Cardiac fibroblast (primary cell): ENCODE measurements at places on chromosomes 2 and 18.

GRCh38 chr18:377088-377487, 109.2 kb upstream of the THOC1 start:
- no peak for DNase-seq

GRCh38 chr2:171225302-171225980, 64.7 kb upstream of the TLK1 start:
- DNase-seq = peak; percentile 92

- no peak for DNase-seq
These were observed 8.9 kb upstream of the GIGYF2 start for GRCh38 chr2:232688201-232688600.

DNA sequence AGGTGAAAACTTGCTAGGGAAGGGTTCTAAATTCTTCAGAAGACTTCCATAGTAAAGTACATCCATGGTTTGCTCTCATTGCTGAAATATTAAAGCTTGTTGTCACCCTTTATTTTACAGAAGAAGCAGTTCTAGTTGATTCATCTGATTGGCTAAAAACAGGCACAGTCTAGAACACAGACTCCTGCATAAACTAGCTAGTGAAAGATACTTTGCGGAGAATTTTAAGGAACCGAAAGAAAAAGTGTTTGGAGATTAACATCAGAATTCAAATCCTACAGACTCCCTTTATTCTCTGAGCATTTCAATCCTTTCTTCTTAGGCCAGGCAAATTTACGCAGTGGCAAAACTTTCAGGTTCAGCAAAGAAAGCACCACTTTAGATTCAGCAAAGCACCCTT, 1076.5 kb upstream of the ZEB2 start:
- no peak for DNase-seq

DNA sequence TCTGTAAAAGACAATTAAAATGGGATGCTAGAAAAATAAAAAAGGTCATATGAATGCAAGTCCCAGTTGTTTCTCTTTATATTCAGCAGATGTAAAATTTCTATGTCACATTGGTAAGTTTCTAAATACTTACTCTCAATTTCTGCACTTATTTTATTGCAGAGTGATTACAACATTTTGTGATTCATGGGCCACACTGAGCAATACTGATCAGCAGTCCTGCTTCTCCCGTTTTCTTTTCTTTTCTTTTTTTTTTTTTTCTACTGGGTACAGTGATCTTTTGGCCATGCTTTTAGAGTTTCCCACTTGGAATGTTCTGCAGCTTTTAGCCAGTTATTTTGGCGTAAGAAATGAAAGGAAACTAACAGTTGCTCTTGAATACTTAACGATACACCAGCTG, 38.8 kb downstream of the LIMS1 start:
- peak; percentile 86 for DNase-seq

DNA sequence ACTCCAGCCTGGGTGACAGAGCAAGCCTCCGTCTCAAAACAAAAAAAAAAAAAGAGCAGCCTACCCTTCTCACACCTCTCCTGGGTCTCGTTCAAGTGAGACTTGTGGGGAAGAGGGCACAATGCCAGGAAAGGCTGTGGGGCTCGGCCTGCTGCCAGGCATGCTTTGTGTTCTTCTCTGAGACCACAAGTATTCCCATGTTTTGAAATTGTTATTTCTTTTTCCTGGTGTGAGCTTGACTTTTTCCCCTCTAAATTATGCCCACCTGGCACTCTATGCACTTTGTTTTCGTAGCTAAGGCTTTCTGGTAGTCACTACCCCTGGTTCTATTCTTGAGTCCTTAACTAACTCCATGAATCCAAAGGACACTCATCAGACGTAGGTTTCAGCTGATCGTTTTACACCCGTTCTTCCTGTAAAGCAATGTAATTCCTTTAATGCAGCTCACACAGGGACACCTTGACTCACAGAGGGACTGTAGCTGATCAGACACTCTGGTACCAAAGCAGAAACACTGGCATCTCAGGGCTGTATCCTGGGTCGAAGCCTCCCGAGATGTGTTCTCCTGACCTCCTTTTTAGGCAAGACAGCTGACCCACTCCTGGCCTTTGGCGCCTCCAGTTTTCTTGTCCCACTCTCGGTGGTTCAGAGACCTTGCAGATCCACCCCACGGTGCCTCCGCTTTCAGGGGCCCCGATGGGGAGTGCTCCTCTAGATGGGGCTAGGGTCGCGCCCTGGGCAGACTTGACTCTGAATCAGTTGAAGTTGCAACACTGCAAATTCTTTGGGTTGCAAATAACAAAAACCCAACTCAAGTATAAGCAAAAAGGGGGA, 193.3 kb upstream of the AGAP1 start:
- DNase-seq = peak; percentile 81

GRCh38 chr2:139020287-139020686, 240.1 kb upstream of the NXPH2 start:
- DNase-seq = no peak

DNA sequence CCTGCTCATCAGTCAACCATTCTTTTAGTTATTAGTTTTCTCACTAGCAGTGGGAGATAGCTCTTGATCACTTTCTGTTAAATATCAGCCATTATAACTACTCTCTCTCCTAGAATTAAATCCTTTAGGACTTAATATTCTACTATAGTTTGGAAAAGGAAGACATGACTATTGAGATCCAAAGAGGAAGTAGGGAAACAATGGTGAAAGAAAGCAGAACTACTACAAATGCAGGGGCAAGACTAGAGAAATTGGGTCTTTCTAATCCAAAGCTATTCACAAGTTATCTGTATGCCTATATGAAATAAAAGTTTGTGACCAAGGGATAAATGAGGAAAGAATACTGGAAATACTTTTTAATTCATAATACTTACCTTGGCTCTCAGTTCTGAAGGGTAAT, 65.1 kb downstream of the SRBD1 start:
- no peak for DNase-seq

GRCh38 chr2:111671426-111672150, 212.4 kb downstream of the ANAPC1 start:
- peak; percentile 30 for DNase-seq

- DNase-seq = no peak
These were observed 262.6 kb upstream of the DDX18 start for GRCh38 chr2:117551858-117552257.

DNA sequence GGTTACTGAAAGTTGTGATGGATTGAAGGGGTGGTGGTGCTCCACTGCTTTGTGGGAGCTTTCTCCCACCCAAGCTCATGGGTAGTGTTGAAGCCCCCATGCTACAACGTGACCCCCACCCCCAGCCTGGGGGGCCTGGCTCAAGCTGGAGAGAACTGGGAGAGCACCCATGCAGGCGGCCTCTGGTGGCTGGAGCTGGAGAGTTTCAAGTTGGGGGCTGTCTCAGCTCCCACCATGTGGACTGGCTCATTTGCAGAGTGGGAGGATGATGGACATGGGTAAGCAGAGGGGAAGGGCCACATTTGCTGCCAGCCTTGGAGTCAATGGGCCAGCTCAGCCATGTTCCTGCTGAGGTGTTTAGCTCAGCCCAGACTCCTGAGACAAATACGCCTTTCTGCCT, 62.8 kb downstream of the INPP4A start:
- DNase-seq = no peak

GRCh38 chr2:3257166-3257565, 120.5 kb downstream of the EIPR1 start:
- DNase-seq = no peak

DNA sequence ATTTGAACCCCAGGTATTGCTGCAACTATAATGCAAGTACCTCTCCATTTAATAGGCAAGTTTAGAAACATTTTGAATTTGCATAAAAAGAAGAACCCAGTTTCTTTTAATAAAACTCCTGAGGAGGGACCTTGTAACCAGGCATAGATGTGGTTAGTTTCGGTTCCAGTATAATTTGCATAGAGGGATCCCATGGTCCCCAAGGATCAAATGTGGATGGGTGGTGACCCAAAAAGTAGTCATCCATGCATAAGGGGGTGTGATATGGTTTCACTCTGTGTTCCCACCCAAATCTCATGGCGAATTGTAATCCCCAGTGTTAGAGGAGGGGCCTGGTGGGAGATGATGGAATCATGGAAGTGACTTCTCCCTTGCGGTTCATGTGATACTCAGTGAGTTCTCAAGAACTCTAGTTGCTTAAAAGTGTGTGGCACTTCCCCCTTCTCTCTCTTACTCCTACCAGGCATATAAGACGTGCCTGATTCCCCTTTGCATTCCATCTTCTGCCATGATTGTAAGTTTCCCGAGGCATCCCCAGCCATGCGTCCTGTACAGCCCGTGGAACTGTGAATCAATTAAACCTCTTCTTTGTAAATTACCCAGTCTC, 40.2 kb upstream of the SKA1 start:
- no peak for DNase-seq

- no peak for DNase-seq
These were observed 7.2 kb downstream of the RND3 start for GRCh38 chr2:150480241-150480640.

DNA sequence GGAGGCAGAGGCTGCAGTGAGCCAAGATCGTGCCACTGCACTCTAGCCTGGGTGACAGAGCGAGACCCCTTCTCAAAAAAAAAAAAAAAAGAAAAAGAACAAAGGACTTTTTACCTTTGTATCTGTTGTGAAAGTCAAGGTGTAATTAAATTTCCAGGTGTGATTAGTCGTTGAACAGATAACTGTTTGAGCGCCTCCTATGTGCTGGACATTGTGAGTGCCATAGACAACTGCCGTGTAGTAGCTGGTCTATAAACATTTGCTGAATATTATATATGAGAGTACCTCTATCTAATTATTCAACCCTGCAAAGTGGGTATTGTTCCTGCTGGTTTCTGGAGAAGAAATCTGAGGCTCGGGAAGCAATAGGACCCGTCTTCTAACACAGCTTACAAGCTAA, 71.8 kb downstream of the ASAP2 start:
- DNase-seq = no peak

GRCh38 chr18:11909591-11910026, 1.5 kb upstream of the MPPE1 start:
- DNase-seq = peak; percentile 45

DNA sequence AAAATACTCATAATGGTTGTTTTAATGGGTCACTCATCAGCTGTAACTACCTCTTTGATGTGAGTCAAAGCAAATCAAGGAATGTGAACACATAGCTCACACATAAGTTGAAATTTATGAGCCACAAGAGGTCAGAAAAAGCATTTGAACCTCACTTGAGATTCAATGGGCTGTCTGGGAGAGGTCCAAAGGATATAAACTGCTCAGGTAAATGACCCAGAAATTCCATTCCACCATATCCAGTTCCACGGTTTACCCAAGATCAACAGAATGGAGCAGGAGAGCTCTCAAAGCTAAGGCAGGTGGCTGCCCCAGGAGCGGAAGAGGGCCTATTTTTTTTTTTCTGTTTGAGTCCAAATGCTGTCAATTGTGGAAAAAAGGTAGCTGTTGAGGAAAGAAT, 464.1 kb downstream of the TNS1 start:
- no peak for DNase-seq

- no peak for DNase-seq
These were observed 73.9 kb upstream of the LMAN1 start for GRCh38 chr18:59432803-59433597.

GRCh38 chr2:181120625-181121024, 140.2 kb downstream of the UBE2E3 start:
- no peak for DNase-seq

GRCh38 chr18:76347341-76347740, 147.7 kb downstream of the ZNF516 start:
- DNase-seq = no peak

DNA sequence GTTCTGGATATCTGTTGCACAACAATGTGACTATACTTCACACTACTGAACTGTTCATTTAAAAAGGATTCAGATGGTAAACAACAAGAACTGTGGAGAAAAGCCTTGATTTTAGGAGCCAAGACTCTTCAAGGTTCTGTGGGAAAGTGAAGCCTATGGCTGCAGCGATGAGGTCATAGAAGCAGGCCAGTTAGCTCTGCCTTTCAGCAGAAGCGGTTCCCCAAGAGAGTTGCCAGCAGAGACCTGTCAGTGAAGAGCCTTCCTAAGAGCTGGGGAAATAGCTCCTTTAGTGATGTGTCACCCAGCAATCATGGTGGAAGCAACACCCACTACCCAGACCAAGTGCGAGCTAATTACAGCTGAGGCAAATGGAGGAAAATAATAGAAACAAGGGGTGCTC, 346.5 kb upstream of the ETAA1 start:
- DNase-seq = peak; percentile 6

DNA sequence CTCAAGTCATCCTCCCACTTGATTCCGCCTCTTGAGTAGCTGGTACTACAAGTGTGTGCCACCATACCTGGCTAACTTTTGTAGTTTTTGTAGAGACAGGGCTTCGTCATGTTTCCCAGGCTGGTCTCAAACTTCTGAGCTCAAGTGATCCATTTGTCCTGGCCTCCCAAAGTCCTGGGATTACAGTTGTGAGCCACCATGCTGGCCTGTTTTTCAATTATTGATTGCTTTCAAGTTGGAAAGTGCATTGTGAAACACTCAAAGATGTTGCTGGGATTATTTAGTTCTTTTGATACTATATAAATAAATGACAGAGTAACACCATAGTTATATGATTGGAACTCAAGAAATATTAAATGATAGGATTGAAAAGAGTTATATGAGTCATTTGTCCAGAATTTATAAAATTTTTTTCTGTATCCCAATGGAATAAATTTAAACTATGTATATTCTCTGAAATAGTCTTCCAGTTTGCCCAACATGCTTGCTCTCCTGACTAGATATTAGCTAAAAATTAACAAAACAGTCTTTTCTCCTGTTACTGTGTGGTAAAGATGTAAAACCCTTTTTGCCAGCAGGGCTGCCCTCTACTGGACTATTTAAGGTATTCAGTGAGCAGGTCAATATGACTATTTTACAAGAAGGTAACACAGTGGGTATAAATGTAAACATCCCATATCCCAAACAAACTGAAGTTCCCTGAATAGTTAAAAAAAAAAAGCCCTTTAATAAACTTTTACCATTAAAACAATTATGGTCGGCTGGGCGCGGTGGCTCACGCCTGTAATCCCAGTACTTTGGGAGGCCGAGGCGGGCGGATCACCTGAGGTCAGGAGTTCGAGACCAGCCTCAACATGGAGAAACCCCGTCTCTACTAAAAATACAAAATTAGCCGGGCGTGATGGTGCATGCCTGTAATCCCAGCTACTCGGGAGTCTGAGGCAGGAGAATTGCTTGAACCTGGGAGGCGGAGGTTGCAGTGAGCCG, 42.7 kb downstream of the ACSL3 start:
- peak; percentile 79 for DNase-seq

DNA sequence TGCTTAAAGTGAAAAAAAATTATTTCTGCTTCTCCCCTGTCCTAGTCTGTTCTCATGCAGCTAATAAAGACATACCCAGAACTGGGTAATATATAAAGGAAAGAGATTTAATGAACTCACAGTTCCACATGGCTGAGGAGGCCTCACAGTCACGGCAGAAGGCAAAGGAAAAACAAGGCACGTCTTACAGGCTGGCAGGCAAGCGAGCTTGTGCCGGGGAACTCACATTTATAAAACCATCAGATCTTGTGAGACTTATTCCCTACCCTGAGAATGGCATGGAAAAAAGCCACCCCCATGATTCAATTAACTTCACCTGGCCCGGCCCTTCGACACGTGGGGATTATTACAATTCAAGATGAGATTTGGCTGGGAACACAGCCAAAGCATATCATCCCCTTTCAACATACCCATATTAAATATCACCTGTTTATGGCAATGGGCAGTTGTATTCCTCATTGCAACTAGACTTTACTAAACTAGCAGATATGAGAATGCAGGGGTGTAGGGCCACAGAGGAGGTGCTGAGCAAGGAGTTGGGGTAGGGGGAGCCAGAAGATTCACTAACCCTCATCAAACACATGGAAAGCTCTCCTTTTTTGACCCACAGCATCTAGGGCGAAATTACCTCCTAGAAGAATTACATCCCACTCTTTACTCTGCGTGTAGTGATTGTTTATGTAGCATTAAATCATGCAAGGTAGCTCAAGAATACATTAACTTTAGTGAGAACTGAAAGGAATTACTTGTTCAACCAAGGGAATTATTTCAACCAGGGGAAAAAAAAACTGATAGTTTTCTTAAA, 183.3 kb upstream of the DOK6 start:
- no peak for DNase-seq
